HT1080 (cell line): ENCODE measurements at places on chromosomes 6 and 20. TPM values are rescaled to one million over a fixed set of nuclear protein-coding genes. Genes with fewer than 3 reads are reported as not detected.

DNA sequence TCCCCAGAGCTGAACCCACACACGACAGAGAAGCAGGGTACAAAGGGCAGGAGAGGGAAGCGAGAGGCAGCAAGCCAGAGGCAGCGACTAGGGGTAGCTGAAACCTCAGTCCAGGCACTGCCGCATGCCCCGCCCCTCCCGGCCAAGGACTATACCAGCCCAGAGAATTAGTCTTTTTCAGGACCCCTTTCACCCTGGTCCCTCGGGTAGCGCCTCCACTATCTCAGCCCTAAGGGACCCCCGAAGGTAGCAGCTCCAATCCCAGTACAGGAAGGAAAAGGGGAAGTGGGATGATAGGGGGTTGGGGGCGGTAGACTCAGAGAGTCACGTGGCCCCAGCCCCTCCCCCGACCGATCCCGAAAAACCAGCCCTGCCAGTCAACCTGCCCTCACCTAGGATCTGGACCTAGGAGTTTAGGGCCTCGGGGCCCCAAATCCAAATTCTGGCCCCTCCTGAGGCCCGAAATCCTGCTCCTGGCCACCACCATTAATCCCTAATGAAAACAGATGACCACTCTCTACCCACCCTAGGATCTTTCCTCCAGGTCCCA lies 1.3 kb downstream of the RGL2 start:
- DNase-seq = peak; percentile 51

- no peak for DNase-seq
Observed at GRCh38 chr6:8578006-8578405, 142.7 kb upstream of the SLC35B3 start.

DNA sequence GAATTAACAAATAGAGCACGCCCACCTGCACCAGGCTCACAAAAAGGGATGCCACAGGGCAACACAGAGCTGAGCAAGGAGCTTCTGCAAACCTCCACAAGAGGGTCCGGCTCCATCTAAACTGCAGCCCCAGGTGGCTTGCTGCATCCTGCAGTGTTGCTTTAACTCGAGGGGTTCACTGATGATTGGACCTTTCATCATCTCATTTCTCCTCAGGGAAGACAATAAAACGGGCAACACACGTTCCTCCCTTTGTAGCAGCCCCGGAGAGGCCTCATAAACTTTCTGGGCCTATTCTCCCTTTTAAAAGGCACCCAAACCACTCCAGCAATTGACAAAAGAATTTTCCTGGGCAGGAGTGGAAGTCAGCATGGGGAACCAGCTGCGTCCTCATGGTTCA lies 161.5 kb upstream of the CDH4 start:
- no peak for DNase-seq

DNA sequence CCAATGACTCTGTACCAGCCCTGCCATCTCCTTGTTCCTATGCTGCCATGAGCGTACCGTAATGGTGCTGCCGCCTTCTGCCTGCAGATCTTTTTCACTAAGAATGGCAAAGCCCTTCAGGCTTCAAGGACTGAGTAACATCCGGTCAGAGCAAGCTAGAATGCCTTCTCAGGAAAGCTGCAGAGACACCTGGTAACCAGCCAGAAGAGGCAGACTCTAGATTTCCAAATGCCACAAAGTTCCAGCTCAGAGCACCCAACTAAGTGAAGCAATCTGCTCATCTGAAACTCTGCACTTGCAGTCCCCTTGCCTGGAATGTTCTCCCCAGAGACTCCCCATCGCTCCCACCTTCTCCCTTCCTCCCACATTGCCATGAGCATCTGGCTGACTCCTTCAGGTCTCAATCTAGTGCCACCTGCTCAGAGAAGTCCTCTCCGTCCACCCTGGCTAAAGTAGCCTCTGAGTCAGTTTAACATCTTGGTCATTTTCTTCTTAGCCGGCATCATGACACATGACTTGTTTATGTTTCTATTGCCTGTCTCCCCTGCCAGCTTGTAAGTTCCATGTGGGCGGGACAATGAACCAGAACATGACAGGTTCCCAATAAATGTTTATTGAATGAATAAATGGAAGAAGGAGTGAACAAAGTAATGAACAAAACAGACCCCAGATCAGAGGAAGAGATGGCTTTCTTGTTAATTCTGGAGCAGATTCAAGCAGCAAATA lies 6.9 kb upstream of the OCSTAMP start:
- peak; percentile 62 for DNase-seq

Gene SMLR1
- not detected in 2 replicates for total RNA-seq

- DNase-seq = no peak
Observed at GRCh38 chr20:9769954-9770353, 68.9 kb downstream of the PAK5 start.

DNA sequence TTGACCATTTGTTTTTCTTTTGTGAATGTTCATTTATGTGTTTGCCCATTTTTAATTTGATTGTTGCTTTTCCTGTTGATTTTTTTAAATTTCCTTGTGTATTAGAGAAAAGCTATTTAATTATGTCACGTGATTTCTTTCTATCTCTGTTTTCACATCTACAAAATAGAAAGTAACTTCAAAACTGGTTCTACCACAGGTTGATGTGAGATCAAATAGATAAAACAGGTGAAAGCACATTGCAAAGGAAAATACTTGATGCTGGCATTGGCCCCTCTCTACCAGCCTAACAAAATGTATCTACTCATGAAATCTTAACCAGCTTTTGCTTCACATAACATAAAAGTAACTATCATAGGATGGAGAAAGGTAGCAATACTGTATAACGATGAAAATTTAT lies 129.2 kb downstream of the TMEM242 start:
- no peak for DNase-seq

DNA sequence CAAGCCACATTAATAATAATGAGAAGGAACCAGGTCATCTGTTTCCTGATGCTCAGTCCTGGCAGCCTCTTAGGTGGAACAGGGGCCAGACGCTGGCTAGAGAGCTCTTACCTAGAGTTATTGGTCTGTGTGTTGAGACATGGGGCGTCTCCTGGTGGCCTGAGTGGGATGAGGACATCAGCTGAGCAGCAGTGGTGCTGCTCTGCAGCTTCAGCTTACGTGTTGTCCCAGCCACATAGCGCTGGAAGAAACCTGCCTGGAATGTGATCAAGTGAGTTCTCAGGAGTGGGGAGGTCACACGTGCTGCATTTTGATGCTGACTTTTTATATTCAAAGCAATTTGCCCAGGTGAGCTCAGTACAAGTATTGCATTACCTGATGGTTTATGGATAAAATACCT lies 355.4 kb downstream of the CDH26 start:
- DNase-seq = no peak

- peak; percentile 55 for DNase-seq
Observed at GRCh38 chr6:31541059-31541657, 645 bp downstream of the DDX39B start.

DNA sequence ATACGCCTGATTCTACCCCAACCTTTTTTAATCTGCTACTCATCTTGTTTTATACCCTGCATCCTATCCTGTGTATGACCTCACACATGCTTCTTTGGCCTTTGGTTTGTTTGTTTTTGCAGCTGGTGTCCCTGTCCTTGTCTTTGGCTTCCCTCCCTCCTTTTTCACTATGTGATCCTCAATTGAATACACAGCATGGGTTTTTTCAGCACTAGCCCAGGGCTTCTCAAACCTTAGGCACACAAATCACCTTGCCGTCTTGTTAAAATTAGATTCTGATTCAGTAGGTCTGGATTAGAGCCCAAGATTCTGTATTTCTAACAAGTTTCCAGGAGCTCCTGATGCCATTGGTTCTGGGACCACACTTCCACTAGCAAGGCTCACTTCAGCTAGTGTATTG lies 321.5 kb upstream of the MAN1A1 start:
- DNase-seq = no peak

- no peak for DNase-seq
Observed at GRCh38 chr20:20903773-20904500, 191.5 kb upstream of the RALGAPA2 start.

Gene AIF1
- not detected in 2 replicates for total RNA-seq

DNA sequence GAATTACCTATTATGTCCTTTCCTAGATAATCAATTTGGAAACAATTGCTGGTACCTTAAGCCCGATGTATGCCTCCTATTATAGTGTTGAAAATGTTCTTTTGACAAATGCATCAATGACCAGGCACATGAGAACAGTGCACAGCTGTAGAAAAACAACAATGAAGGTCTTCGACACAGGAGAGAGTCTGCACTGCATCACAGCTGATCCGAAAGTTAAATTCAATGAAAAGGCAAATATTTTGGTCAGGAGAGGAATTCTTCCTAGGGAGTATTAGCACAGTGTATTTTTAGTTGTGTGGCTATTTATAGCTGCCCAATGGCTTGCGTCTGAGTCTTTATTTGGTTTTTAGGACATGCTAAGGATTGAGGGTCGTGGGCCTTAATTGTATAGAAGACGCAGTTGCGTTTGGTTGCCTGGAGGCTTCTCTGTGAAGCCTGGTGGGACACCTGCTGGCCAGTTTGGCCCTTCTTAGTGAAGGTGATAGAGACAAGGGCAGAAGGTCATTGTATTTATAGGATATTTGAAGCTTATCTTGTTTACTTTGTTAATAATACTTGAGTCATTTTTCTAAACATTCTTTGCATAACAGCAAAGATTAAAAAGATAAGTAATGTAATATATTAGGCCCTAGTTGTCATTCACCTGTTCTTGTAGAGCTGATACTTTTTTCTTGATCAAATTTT lies 72.3 kb downstream of the CDYL start:
- DNase-seq = no peak

Gene CALHM5
- 1.0 and 1.3 TPM in 2 replicates for total RNA-seq

GRCh38 chr6:110689275-110689935 lies 125.9 kb downstream of the CDK19 start:
- no peak for DNase-seq

GRCh38 chr20:43492101-43492500 lies 15.4 kb upstream of the L3MBTL1 start:
- DNase-seq = no peak
